ENCODE measurements at places on chromosomes 6 and 20.

DNA sequence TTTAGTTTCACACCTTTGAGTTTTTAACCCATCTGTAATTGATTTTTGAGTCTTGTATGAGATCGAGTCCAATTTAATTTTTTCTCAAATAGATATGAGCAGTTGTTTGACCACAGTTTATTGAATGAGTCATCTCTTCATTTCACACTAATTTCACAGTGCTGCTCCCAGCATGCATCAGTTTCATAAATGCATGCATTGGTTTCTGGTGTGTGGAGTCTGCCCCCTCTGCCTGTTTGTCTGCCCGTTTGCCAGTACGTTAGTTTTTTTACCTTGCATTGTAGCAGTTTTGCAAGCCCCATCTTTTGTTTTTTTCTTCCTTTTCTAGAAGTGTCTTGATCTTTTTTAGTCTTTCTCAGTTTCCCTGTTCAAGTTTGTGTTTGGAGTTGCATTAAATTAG is 11.9 kb downstream of the SLX4IP start:
- DNase-seq = no peak

DNA sequence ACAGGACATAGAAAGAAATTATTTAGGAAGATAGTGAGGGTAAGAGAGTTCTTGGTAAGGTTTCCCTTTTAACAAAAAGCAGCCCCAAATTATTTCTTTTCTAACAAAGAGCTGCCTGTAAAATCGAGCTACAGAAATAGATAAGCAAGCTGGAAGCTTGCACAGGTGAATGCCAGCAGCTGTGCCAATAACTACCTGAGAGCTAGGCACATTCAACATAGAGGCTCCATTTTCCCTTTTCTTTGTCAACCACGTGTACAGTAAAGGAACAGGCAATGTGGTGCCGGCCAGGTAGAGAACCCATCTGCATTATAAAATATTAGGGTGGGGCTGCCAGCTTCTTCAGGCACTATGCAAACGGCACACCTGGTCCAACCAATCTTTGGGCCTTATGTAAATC is 341.6 kb upstream of the JAG1 start:
- DNase-seq = no peak

DNA sequence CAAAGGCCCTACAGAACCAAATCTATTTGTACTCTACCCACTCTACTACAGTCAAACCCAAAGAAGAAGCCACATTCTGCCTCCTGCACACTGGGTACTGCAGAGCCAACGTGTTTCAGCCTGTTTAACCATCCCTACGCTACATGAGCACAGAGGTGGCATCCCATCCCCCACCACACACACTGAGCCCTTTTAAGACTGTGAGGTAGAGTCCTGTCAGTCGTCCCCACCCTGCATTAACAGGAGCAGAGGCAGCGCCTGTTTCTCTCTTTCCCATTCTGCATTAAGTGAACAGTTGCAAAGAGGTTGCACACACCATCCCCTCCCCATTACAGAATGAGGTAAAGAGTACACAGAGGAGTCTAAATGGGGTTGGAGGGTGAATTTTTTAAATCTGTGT is 5.2 kb upstream of the RSPH4A start:
- no peak for DNase-seq

DNA sequence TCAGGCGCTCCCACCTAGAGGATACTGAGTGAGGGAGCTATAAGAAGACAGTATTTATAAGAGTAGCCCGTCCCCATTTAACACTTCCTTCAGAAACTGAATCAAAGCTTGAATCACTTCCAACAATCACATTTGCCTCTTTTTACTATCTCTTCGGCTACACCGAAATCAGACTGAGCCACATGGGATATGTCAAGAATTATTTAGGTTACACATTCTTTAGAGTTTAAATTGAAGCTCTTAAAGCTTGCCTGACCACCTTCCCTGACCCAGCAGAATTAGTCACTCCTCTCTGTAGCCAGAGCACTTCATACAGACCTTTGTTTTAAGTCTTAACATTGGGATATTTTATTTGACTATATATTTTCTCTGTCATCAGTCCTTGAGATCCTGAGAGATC is 163.7 kb downstream of the MAFB start:
- DNase-seq = no peak

DNA sequence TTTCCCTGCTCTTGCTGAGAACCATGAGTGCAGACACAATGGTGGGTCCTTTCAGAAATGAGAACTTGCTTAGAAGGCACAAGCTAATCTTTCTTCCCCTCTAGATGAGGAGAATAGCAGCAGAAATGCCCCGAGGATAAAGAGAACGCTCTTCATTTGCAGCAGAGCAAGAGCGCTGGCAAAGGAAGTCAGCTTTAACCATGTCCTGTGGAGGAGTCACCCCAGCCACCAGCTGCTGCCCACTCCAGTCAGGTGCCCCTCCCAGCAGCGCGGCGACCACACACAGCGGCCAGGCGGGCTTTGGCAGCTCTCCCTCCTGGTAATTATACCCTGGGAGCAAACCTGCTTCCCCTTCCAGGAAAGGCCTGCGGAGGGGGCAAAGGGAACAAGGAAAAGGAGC is 42.4 kb upstream of the EMILIN3 start:
- no peak for DNase-seq

DNA sequence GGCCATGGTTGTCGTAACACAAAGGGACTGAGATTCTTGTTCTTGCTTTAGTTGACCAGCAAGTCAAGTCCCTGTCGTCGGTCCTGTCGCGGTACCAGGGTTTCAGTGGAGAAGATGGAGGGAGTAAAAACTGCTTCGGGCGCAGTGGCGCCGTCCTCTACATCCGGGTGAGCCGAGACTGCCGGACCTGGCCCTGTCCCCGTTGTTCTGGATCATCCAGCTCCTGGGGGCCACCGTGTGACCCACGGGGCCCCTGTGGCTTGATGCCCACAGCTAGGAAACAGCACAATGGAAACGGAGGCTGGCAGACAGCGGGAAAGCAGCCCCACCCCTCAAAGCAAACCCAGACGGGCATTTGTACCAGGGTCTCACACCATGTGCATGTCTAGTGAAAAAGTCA is 15.0 kb downstream of the MTG2 start:
- no peak for DNase-seq
